Neuronal stem cell (in vitro differentiated cells): ENCODE measurements at places on chromosomes 6 and 20.

GRCh38 chr6:116482780-116483179 is 21.6 kb downstream of the CALHM6 start:
- DNase-seq: no peak

DNA sequence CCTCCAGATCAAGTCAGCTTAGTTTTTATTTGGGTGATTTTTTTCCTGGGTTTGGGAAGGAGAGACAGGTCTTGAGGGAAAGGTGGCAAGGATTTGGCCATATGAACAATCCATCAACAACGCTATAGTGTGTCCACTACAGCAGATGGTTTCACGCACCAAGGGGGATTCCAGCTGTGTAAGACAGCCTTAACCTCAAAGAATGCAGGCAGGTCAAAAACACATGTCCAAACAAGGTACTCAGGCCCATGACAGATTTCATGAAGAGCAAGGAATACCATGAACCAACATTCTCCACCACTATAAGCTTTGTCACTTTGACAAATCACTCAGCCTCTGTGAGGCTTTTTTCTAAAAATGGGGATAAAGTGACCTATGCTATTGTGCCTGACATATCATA is 2.0 kb downstream of the AIF1 start:
- no peak for DNase-seq

GRCh38 chr20:37526238-37526838 is 1.3 kb downstream of the BLCAP start:
- DNase-seq: no peak

GRCh38 chr20:21874921-21875320 is 169.5 kb downstream of the PAX1 start:
- no peak for DNase-seq

DNA sequence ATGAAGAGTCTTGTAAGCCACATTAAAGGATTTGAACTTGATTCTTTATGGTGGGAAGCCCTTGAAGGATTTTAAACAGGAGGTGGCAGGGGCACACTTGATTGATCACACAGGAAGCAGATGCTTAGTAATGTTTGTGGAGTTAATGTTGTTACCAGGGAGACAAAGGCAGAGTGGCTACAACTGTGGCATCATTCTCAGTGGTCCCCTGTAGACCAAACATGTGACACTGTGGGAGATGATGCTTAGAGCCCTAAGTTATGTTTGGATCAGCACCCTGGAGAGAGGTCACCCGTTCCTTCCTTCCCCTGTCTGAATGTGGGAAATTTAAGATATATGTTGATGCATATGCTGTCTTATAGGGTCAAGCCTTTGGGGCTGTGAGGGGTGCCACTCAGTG is 53.2 kb downstream of the EIF2S2 start:
- DNase-seq: no peak

DNA sequence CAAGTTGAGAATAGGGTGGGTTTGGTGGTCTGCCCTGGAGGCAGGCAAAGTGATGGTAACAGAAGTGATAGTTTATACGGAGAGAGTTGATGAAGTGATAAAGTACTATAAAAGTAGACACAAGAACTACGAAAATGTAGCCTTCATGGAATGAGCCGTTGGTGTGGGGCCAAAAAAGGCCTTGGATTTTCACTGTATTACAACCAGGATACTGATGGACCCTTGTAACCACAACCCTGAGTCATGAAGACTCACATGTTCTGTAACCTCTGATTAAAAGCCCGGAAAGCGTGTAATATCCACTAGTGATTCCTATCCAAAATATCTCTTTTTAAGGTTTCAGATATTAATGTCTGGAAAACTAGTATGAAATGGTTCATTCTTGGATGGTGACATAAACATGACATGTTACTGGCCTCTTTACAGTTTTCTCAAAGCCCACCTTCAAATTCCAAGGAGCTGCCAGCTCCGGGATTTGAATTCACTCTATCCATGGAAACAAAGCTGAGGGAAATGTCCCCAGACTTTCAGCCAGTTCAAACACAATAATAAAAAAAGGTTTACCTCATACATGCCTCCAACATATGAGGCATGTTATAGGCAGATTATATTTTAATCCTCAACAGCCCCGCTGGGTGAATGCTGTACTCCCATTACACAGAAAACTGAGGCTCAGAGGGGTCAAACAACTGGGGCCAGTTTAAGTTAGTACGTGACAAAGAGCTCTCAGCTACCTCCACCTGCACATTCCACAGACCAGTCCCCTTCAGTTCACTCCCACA is 55.4 kb downstream of the MRPL14 start:
- DNase-seq: no peak

- DNase-seq: no peak
Observed at GRCh38 chr6:42339991-42340401, 111.7 kb downstream of the TRERF1 start.

GRCh38 chr20:53750827-53751619 is 157.4 kb upstream of the ZNF217 start:
- DNase-seq: no peak
